Adrenal gland (tissue), 19 donors: ENCODE measurements at places on chromosomes 1 and 21.

- no peak for DNase-seq
Observed at GRCh38 chr21:45618846-45619485, 24.6 kb upstream of the PCBP3 start.

DNA sequence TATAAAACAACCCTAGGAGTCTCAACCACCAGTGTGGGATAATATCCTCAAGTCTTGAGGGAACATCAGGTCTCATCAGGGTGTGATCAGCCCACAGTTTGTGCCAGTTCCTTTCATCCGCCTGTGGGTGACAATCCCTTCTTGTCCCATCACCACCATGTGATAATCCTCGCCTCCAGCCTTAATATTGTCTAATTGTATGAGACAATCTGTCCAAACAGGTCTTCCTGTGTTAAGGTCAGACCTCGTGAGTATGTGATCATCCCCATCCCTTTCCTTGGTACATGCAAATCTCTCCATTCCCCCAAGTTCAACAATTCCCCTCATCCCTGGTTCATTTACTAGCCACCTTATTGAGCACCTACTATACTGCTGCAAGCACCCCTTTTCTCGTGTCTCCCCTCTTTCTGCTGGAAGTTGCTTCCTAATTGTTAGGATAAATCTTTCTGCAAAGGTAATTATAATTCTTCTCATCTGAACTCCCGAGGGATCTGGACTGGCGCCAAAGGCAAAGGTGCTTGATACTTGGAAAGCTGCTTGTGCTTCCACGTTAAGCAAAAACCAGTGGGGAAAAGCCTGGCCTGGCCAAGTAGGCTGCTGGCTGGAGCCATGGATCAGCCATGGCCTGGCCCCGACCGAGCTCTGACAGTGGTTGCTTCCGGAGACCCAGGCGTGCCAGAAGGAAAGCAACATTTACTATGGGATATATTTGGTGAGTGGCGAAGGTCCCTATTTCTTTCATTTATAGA is 92.5 kb downstream of the RNF220 start:
- DNase-seq, result no peak

DNA sequence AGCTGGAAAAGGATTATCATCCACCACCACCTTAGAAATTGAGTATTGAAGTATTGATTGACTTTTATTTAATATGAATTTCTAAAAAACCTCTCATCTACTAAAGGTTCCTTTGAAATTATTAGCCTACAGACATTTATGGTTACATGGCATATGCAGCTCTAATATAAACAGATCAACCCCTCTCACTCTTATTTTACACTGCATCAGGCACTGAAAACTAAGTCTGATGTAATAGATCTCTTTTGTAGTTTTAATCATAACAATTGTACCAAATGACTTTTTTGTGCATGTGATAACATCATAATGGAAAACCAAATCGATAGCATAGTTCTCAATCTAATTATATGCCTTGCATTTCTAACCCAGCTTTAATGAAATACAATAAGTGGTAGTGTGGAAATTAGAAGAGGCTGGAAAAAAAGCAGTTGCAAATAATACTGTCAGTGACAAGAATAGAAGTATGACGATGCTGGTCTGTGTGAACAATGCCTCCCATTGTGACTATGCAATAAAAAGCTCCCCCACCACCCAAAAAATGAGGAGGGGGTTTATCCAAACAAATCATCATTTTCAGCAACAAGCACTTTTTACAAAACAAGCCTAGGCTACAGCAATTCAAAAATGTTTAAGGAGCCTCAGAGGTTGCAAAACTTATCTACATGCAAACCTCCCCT is 426.5 kb upstream of the NFIA start:
- no peak for DNase-seq

DNA sequence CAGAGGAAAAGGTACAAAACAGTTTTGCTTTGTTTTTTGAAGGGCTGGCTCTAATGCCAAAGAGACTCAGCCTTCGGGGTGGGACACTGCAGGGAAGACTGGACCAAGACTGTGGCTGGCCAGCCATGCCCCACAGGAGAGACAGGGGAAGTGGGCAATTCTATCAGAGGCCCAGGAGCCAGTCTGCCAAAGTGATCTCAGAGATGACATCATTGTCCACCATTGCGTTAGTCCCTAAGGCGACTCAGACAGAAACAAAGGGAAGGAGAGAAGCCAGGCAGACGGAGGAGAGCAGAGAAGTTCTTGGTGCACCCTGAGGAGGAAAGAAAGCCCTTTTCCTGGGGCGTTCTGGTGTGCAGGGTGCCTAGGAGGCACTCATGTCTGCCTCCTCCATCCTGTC is 26.4 kb downstream of the OPTC start:
- DNase-seq, result no peak

- DNase-seq, result peak; percentile 57
Observed at GRCh38 chr1:94025383-94026340, 95.3 kb downstream of the ABCA4 start.

GRCh38 chr1:69752831-69753230 is 185.1 kb downstream of the LRRC7 start:
- no peak for DNase-seq

GRCh38 chr1:15833069-15833679 is 14.3 kb upstream of the SPEN start:
- DNase-seq, result peak; percentile 35

DNA sequence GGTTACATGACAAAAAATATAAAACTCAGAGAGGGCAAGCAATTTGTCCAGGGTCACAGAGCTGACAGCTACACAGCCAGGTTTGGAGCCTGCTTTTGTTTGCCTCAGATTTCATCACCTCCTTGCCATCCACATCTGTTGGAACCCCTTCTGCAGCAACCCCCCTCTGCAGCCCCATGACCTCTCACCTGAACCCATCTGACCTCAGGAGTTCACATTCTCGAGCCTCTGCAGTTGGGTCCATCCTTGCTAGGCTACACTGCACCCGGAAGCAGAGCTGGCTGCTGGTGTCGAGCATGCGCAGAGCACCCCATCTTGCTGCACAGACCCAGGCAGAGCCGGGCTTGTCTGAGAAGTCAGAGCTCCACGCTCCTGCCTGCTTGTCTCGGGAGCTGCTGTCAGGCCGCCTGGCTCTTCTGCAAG is 10.0 kb downstream of the C1QB start:
- DNase-seq, result no peak

DNA sequence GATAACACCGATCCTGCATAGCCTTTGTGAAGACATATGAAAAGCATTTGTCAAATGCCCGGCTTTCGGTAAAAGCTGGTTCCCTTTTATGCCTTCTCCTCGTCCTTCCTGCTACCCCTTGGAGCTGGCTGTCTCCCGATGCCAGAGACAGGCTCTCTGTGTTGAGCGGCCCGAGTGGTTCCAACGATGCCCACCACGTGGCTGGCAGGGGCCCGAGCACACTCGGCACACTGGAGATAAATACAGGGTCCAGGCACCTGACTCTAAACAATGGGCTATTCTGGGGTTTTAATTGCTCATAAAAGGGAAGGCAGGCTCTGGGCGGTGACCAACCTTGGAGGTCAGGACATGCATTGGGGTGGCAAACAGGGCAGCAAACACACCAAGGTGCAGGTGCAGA is 207.1 kb downstream of the HIVEP3 start:
- DNase-seq, result no peak

DNA sequence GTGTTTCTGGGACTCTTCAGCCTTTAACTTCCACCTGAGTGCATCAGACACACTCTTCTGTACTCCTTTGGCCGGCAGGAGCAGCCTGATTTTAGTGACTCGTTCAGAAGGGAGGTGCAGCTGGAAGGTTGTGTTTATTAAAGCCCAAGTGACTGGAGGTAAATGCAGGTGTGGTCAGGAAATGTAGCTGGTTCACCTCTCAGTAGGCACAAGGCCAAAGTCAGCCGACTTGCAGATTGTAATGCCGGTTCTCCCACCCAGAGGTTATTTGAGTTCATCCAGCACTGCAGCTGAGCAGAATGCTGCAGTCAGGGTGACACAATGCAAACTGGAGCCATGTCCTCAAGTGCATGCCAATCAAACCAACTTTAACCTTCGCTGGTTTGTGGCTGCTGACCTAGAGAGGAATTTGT is 91.5 kb downstream of the SPATA46 start:
- DNase-seq, result peak; percentile 85

- no peak for DNase-seq
Observed at GRCh38 chr1:172448995-172449584, 5.2 kb upstream of the PIGC start.

DNA sequence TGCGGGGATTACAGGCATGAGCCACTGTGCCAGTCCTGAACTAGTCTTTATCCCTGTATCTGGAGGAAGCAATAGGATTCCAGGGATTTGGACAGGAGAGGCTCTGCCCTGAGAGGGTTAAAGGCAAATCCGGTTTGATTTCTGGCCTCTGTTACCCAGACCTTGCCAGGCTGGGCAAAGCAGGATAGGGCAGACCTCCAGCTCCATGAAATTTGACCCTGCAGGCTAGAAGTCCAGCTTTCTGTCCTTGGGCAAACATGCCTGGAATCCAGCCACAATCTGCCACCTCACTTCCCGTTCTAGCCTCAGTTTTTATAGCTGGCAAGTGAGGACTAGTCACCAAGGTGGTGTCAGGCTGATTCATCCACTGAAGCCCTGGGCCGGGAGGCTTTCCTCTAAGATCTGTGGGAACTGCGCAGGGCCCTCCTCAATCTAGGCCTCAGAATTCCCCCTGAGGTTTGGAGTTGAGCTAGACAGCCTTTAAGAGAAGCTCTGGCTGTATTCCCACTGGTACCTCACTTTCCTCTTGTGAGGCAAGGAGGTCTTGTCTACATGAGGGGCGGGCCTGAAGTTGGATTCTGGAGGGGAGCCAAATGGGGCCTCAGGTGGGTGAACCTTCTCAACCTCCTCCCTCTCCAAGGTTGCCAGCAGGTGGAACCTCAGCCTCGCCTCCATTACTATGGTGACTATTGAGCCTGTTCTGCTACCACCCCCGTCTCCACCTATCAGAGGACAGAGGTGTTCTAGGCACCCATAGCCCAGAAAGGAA is 7.0 kb upstream of the P3R3URF start:
- DNase-seq, result peak; percentile 97
